Osteoblast (primary cell): ENCODE measurements at places on chromosomes 4 and X. TPM values are rescaled to one million over a fixed set of nuclear protein-coding genes. Genes with fewer than 3 reads are reported as not detected.
A peak's percentile ranks its signal among the peaks of the same experiment; 100 is the strongest.

GRCh38 chr4:140497405-140497746, 717 bp downstream of the MGAT4D start:
- H3K27ac ChIP-seq = no peak overlapping the region
- no peaks in the 10 kb centered on the region for H3K36me3 ChIP-seq
- no peak overlapping the region for H3K4me3 ChIP-seq
- peaks cover 55% of the 10 kb centered on the region for H3K27me3 ChIP-seq
- H3K4me1 ChIP-seq = no peaks in the 10 kb centered on the region
- DNase-seq = no peak

Gene VEGFD
- total RNA-seq = under 0.01 and 0.36 TPM in 2 replicates

Gene MGAT4D
- not detected in 2 replicates for total RNA-seq

GRCh38 chr4:118193421-118193820, 159.1 kb downstream of the NDST3 start:
- no peak overlapping the region for H3K27ac ChIP-seq
- no peaks in the 10 kb centered on the region for H3K36me3 ChIP-seq
- H3K4me1 ChIP-seq = no peaks in the 10 kb centered on the region
- no peak overlapping the region for H3K4me3 ChIP-seq

Gene PLAC1
- total RNA-seq = not detected in 2 replicates

Gene MAGEA9
- total RNA-seq = not detected in 2 replicates

GRCh38 chrX:119151051-119151380, 23.4 kb upstream of the KIAA1210 start:
- no peak overlapping the region for H3K4me3 ChIP-seq
- no peak for DNase-seq
- H3K36me3 ChIP-seq = no peaks in the 10 kb centered on the region
- no peak overlapping the region for H3K27ac ChIP-seq
- peaks cover 14% of the 10 kb centered on the region for H3K27me3 ChIP-seq
- H3K4me1 ChIP-seq = peaks cover 11% of the 10 kb centered on the region

GRCh38 chr4:171378323-171378722, 434.9 kb upstream of the GALNTL6 start:
- H3K27me3 ChIP-seq = no peaks in the 10 kb centered on the region
- no peak overlapping the region for H3K27ac ChIP-seq
- H3K4me3 ChIP-seq = no peak overlapping the region
- no peak for DNase-seq
- H3K4me1 ChIP-seq = no peaks in the 10 kb centered on the region

Gene CPLX1
- not detected in 2 replicates for total RNA-seq

- H3K27ac ChIP-seq = no peak overlapping the region
- H3K4me3 ChIP-seq = no peak overlapping the region
- no peaks in the 10 kb centered on the region for H3K27me3 ChIP-seq
These were observed 258.2 kb downstream of the PPP3CA start for GRCh38 chr4:101089168-101089567.

DNA sequence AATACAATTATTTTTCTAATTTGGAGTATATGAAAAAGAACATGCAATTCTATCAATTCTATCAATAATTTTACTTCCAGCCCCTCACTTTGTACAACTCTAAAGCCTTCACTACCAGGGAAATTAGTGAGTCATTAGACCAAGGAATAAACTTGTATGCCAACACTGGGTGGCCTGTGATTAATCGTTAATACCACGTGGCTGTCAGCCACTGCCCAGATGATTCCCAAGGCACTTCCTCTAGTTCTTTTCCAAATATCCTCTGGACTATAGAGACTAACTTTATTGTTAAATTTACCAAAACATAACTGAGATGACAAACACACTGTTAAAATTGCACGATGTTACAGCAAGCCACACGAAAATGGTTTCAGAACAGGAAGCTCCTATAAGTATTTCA, 45.7 kb downstream of the MID1 start:
- H3K27ac ChIP-seq = no peak overlapping the region
- DNase-seq = peak; percentile 55
- H3K36me3 ChIP-seq = no peaks in the 10 kb centered on the region

- no peaks in the 10 kb centered on the region for H3K36me3 ChIP-seq
- peaks cover 22% of the 10 kb centered on the region for H3K4me1 ChIP-seq
- peak overlapping the region; percentile 45 for H3K27ac ChIP-seq
- no peak for DNase-seq
- H3K27me3 ChIP-seq = no peaks in the 10 kb centered on the region
These were observed 49.7 kb upstream of the ANKRD17 start for GRCh38 chr4:73308286-73308685.

DNA sequence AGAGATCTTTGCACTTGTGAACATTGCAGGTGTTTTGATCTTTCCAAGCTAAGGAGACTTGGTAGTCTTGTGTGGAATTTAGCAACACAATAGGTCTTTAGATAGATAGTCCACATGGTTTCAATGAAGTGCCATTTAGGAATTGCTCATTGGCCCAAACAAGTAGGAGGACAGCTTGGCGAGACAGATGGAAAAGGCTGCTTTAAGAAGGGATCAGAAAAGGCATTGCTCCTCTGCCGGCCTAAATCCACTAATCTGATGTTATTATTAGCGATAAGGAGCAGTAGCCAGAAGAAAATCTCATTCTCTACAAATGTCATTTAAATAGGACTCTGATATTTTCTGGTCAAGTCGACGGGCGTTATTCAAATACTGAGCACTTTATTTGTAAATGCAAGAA, 99.7 kb downstream of the AFF2 start:
- H3K4me3 ChIP-seq = no peak overlapping the region
- H3K27me3 ChIP-seq = no peaks in the 10 kb centered on the region
- no peaks in the 10 kb centered on the region for H3K4me1 ChIP-seq

GRCh38 chr4:1910643-1911042, 39.5 kb downstream of the NSD2 start:
- peaks cover 17% of the 10 kb centered on the region for H3K36me3 ChIP-seq
- H3K27ac ChIP-seq = no peak overlapping the region
- H3K4me3 ChIP-seq = no peak overlapping the region
- H3K27me3 ChIP-seq = no peaks in the 10 kb centered on the region
- peaks cover 23% of the 10 kb centered on the region for H3K4me1 ChIP-seq
- DNase-seq = peak; percentile 79

Gene GRIA2
- total RNA-seq = under 0.01 TPM in 1 of 2 replicates, not detected in the other

GRCh38 chr4:25870081-25870480, 7.3 kb upstream of the SEL1L3 start:
- H3K4me3 ChIP-seq = no peak overlapping the region
- no peaks in the 10 kb centered on the region for H3K36me3 ChIP-seq
- H3K27ac ChIP-seq = no peak overlapping the region

Gene ANK2
- total RNA-seq = 68.4 and 79.6 TPM in 2 replicates

GRCh38 chr4:102533904-102534303, 32.7 kb downstream of the NFKB1 start:
- H3K4me1 ChIP-seq = peaks cover 9% of the 10 kb centered on the region
- no peak overlapping the region for H3K27ac ChIP-seq
- no peaks in the 10 kb centered on the region for H3K27me3 ChIP-seq

DNA sequence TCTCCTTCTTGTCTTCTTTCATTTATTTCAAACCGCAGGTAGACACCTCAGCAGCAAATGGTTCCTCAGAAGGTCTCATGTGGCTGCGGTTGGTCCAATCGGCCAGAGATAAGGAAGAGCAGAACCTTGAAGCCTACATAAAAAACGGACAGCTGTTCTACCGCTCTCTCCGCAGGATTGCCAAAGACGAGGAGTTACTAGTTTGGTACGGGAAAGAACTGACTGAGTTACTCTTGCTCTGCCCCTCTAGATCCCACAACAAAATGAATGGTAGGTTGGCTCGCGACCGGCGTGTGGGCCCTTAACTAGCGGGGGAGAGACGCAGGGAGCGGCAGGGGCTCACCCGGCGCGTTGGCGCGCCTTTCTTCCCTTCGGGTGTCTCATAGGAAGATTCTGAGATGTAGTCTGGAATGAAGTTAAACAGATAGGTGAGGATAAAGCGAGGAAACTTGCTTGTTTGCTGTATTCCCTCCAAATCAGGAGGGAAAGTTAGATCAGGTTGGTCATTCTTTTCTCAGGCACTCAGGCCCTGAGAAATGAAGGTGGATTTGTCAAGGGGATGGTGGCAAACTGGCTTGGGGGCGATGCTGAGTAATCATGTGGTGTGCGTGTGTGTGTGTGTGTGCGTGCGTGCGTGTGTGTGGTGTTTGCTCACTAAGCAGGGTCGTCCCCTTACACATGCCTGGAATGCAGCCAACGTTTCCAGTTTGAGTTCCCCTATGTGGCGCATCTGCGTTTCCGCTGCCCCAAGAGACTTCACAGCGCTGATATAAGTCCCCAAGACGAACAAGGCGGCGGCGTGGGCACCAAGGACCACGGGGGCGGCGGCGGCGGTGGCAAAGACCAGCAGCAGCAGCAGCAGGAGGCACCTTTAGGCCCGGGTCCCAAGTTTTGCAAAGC, 4.2 kb downstream of the PRDM8 start:
- peak overlapping the region; percentile 79 for H3K4me3 ChIP-seq
- no peaks in the 10 kb centered on the region for H3K36me3 ChIP-seq
- H3K27me3 ChIP-seq = no peaks in the 10 kb centered on the region
- H3K27ac ChIP-seq = peak overlapping the region; percentile 27

- H3K27ac ChIP-seq = peak overlapping the region; percentile 16
- H3K4me3 ChIP-seq = no peak overlapping the region
- DNase-seq = no peak
- H3K27me3 ChIP-seq = no peaks in the 10 kb centered on the region
These were observed 542.4 kb upstream of the DIPK2B start for GRCh38 chrX:45743081-45743533.

GRCh38 chr4:101710806-101711205, 79.7 kb upstream of the BANK1 start:
- no peak overlapping the region for H3K27ac ChIP-seq
- no peaks in the 10 kb centered on the region for H3K36me3 ChIP-seq
- no peaks in the 10 kb centered on the region for H3K4me1 ChIP-seq

GRCh38 chrX:16882169-16882568, 12.0 kb upstream of the RBBP7 start:
- H3K36me3 ChIP-seq = no peaks in the 10 kb centered on the region
- peaks cover 4% of the 10 kb centered on the region for H3K4me1 ChIP-seq
- H3K4me3 ChIP-seq = peak overlapping the region; percentile 68
- peaks cover 38% of the 10 kb centered on the region for H3K27me3 ChIP-seq
- peak; percentile 61 for DNase-seq
